Activated CD4-positive, alpha-beta T cell treated with anti-CD3 and anti-CD28 coated beads for 24 hours (primary cell): ENCODE measurements at places on chromosomes 5 and 9.

GRCh38 chr9:71763832-71764231 is 4.5 kb downstream of the CEMIP2 start:
- DNase-seq: no peak

GRCh38 chr5:14056039-14056438 is 87.1 kb upstream of the TRIO start:
- DNase-seq: no peak

GRCh38 chr9:126796758-126797157 is 8.1 kb upstream of the ZBTB43 start:
- no peak for DNase-seq

- DNase-seq: no peak
These were observed 7.7 kb upstream of the ZCCHC10 start for GRCh38 chr5:133034064-133034463.

- DNase-seq: no peak
These were observed 228.9 kb upstream of the CD180 start for GRCh38 chr5:67425514-67425913.

GRCh38 chr5:110545716-110546115 is 180.8 kb downstream of the TMEM232 start:
- no peak for DNase-seq

GRCh38 chr5:14834062-14834461 is 37.5 kb downstream of the ANKH start:
- DNase-seq: no peak

DNA sequence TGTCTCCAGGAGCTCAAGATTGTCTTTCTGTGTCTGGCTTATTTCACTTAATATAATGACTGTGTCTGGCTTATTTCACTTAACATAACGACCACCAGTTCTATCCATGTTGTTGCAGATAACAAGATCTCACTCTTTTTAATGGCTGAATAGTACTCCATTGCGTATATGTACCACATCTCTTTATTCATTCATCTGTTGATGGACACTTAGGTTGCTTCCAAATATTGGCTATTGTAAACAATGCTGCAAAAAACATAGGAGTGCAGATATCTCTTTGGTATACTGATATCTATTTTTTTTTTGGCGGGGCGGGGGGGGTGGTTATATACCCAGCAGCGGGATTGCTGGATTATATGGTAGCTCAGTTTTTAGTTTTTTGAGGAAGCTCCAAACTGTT is 45.5 kb downstream of the FER start:
- no peak for DNase-seq

- no peak for DNase-seq
These were observed 559.9 kb downstream of the PSAT1 start for GRCh38 chr9:78856781-78857180.
